Activated naive CD8-positive, alpha-beta T cell treated with anti-CD3 and anti-CD28 coated beads, Interleukin-2, amount 10 ng/mL, durations not matched to agents 7 days and 5 days (primary cell): ENCODE measurements at places on chromosomes 5 and 9. TPM values are rescaled to one million over a fixed set of nuclear protein-coding genes. Genes with fewer than 3 reads are reported as not detected.

GRCh38 chr5:52896534-52897237, 92.5 kb upstream of the ITGA2 start:
- no peaks in the 10 kb centered on the region for H3K27me3 ChIP-seq
- H3K4me1 ChIP-seq, result peaks cover 2% of the 10 kb centered on the region
- peaks cover 7% of the 10 kb centered on the region for H3K36me3 ChIP-seq
- DNase-seq, result no peak
- no peak overlapping the region for H3K4me3 ChIP-seq

GRCh38 chr5:118450554-118451332, 537.6 kb downstream of the DTWD2 start:
- no peak for DNase-seq
- no peaks in the 10 kb centered on the region for H3K27me3 ChIP-seq
- no peak overlapping the region for H3K4me3 ChIP-seq
- H3K4me1 ChIP-seq, result no peaks in the 10 kb centered on the region
- no peak overlapping the region for H3K27ac ChIP-seq

DNA sequence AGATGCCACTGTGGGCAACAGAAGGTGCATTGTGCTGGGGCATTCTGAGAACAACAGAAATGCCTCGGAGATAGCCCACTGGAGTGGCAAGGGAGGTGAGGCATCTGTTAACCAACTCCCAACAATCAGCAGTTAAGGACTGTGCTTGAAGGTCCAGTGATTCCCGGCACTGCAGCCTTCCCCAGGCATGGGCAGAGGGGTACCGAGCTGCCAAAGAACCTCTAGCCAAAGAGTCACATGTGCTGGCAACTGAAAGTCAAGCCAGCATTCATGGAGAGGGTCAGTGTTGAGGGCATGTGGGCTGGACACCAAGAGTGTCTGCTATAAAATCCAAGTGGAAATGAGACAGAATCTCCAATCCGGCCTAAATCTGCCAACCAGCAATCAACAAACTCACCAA, 149.6 kb downstream of the ASTN2 start:
- no peak overlapping the region for H3K27ac ChIP-seq
- no peak for DNase-seq
- no peaks in the 10 kb centered on the region for H3K36me3 ChIP-seq
- no peak overlapping the region for H3K4me3 ChIP-seq
- no peaks in the 10 kb centered on the region for H3K4me1 ChIP-seq

DNA sequence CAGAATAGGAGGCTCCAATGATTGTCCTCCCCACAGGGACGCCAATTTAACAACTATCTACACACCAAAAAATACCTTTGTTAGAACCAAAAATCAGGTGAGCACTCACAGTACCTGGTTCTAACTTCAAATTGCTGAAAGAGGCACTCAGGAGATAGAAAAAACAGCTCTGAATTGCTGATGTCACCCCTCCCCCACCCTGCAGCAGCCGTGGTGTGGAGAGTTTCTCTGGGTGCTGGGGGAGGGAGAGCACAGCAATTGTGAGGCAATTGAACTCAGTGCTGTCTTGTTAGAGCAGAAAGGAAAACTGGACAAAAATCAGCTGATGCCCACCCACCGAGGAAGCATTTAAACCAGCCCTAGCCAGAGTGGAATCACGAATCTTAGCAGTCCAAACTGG, 41.8 kb downstream of the TNFSF8 start:
- DNase-seq, result no peak
- peaks cover 29% of the 10 kb centered on the region for H3K4me1 ChIP-seq
- no peak overlapping the region for H3K4me3 ChIP-seq
- H3K27me3 ChIP-seq, result no peaks in the 10 kb centered on the region

- H3K4me1 ChIP-seq, result peaks cover 26% of the 10 kb centered on the region
- peaks cover 10% of the 10 kb centered on the region for H3K27me3 ChIP-seq
- H3K36me3 ChIP-seq, result no peaks in the 10 kb centered on the region
These were observed 10.0 kb upstream of the GRIN1 start for GRCh38 chr9:137128862-137129455.

- no peaks in the 10 kb centered on the region for H3K4me1 ChIP-seq
- DNase-seq, result no peak
- no peak overlapping the region for H3K4me3 ChIP-seq
- H3K27ac ChIP-seq, result no peak overlapping the region
These were observed 389.2 kb upstream of the TNC start for GRCh38 chr9:115507148-115507547.

GRCh38 chr5:115594128-115595047, 7.9 kb downstream of the TICAM2 start:
- no peak overlapping the region for H3K27ac ChIP-seq
- peaks cover 1% of the 10 kb centered on the region for H3K36me3 ChIP-seq
- no peaks in the 10 kb centered on the region for H3K4me1 ChIP-seq
- peaks cover 4% of the 10 kb centered on the region for H3K27me3 ChIP-seq
- no peak for DNase-seq
- H3K4me3 ChIP-seq, result no peak overlapping the region

GRCh38 chr9:80437091-80437640, 865.4 kb downstream of the TLE4 start:
- H3K27me3 ChIP-seq, result no peaks in the 10 kb centered on the region
- H3K36me3 ChIP-seq, result no peaks in the 10 kb centered on the region
- DNase-seq, result no peak
- no peak overlapping the region for H3K27ac ChIP-seq
- H3K4me1 ChIP-seq, result no peaks in the 10 kb centered on the region
- no peak overlapping the region for H3K4me3 ChIP-seq

DNA sequence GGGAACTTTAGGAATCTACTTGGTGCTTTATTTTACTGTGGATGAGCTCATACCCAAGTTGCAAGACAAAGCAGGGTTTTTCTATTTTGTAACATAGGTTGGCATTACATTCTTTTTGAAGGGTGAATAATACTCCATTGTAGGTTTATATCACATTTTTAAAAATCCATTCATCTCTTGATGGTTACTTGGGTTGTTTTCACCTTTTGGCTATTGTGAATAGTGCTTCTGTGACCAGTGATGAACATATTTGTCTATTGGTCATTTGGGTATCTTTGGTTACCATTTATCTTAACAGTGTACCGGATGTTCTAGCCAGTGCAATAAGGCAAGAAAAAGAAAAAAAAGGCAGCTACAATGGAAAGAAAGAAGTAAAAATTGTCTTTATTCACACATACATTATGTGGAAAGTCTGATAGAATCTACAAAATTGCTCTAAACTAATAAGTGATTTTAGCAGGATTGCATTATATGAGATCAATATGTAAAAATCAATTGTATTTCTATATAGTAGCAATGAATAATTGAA, 40.0 kb downstream of the DENND4C start:
- H3K4me3 ChIP-seq, result no peak overlapping the region
- H3K27me3 ChIP-seq, result no peaks in the 10 kb centered on the region
- H3K36me3 ChIP-seq, result peaks cover 25% of the 10 kb centered on the region
- no peak for DNase-seq
- H3K4me1 ChIP-seq, result peaks cover 27% of the 10 kb centered on the region

- no peaks in the 10 kb centered on the region for H3K4me1 ChIP-seq
- H3K36me3 ChIP-seq, result no peaks in the 10 kb centered on the region
- no peak overlapping the region for H3K27ac ChIP-seq
- no peak for DNase-seq
- H3K4me3 ChIP-seq, result no peak overlapping the region
- no peaks in the 10 kb centered on the region for H3K27me3 ChIP-seq
These were observed 120.1 kb downstream of the ZNF622 start for GRCh38 chr5:16345454-16345853.

DNA sequence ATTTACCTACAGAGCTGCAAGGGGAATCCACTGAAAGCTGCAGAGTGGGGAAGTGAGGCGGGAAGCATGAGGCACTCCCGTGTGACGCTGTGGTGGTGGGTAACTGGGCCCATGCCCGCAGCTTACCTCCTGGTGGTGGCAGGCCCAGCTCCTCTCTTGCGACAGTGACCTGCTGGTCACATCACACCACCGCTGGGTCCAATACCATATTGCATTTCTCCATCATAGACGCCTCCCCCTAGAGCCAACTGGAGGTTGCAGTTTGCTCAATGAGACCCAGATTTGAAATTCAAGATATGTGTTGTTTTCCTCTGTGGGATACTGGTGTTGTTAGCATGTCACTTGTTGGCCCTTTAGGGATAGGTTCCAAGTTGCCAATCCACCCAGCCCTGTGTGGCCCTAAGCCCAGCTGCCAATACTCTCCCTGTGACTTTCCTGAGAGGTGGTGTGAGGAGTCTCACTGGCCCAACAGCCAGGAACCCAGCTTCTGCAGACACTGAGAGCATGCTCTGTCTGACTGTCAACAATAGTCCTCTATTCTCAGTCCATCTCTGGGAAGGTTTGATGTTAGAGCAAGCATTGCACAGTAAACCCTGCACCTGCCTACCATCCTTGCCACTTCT, 428.3 kb downstream of the GADD45G start:
- H3K4me3 ChIP-seq, result no peak overlapping the region
- DNase-seq, result no peak
- H3K4me1 ChIP-seq, result no peaks in the 10 kb centered on the region
- no peak overlapping the region for H3K27ac ChIP-seq
- H3K36me3 ChIP-seq, result no peaks in the 10 kb centered on the region
- H3K27me3 ChIP-seq, result peaks cover 18% of the 10 kb centered on the region

The LECT2 gene
- total RNA-seq, result not detected

The ANKRD31 gene
- total RNA-seq, result 0.51 TPM

The TAF1L gene
- total RNA-seq, result 0.08 TPM

The SLC35D2 gene
- 13.1 TPM for total RNA-seq

The DRD1 gene
- total RNA-seq, result not detected

The FOXD4L3 gene
- not detected for total RNA-seq
